ENCODE measurements at places on chromosomes 16 and 17.

GRCh38 chr16:62010186-62010585, 26.1 kb downstream of the CDH8 start:
- DNase-seq: no peak

- peak; percentile 84 for DNase-seq
Observed at GRCh38 chr16:50245417-50246298, 20.7 kb upstream of the ADCY7 start.

DNA sequence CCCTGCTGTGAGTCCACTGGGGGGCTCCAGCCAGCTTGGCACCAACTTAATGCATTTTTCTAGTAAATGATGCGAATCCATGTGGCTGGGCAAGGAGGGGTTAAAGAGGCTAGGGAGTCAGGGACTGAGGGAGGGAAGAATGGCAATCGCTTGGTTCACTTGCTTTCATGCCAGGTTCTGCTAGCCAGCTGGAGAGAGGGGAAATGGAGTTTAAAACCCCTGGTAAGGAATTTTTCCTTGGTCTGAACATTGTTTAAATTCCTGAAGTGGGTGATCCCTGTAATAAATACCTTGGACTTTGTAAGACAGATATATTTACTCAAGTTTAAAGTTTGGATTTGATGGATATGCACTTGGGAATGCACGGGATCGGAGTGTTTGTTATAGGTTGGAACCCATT, 22.8 kb downstream of the ANKFN1 start:
- DNase-seq: no peak

GRCh38 chr17:5247621-5248020, 13.0 kb upstream of the SCIMP start:
- DNase-seq: no peak

- no peak for DNase-seq
Observed at GRCh38 chr17:2395258-2396181, 5.3 kb downstream of the MNT start.

- no peak for DNase-seq
Observed at GRCh38 chr17:64063088-64063487, 42.7 kb upstream of the ICAM2 start.

GRCh38 chr17:50145532-50146229, 4.8 kb downstream of the PPP1R9B start:
- DNase-seq: no peak

- no peak for DNase-seq
Observed at GRCh38 chr16:64969221-64969620, 152.6 kb downstream of the CDH11 start.

DNA sequence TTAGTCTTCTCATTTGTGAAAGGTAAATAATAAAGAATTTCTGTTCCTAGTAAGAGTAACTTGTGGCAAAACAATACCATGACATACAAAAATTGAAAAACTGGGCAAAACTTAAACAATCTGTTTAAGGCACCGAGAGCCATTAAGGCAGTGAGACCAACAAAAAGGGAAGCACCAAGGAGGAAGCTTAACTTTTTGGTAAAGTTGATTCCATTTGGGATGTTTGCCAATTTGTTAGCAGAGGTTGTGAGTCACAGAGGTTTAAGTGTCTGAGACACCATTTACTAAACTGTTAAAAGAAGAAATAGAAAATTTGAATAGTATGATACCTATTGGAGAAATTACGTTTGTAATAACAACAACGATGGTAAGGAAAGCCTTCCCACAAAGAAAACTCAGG, 4.9 kb downstream of the SLC35G3 start:
- DNase-seq: no peak

DNA sequence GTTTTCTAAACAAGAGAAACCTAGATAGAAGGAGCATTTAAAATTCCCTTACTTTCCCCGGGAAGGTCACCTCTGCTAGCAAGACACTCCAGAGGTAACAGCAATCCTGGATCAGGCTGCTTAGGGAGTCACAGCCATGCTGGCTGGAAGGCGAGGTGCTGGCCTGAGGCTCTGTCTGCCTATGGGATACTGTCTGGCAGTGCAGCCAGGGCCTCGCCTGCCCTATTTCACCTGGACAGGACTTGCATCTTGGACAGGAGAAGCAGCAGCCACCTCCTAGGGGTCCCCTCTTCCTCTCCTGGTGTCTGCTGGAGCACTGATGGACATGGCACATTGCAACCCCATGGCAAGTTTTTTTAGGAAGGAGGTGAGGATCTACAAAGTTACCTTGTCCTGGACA, 15.1 kb downstream of the FA2H start:
- DNase-seq: no peak

- DNase-seq: no peak
Observed at GRCh38 chr17:64054304-64054703, 33.9 kb upstream of the ICAM2 start.

DNA sequence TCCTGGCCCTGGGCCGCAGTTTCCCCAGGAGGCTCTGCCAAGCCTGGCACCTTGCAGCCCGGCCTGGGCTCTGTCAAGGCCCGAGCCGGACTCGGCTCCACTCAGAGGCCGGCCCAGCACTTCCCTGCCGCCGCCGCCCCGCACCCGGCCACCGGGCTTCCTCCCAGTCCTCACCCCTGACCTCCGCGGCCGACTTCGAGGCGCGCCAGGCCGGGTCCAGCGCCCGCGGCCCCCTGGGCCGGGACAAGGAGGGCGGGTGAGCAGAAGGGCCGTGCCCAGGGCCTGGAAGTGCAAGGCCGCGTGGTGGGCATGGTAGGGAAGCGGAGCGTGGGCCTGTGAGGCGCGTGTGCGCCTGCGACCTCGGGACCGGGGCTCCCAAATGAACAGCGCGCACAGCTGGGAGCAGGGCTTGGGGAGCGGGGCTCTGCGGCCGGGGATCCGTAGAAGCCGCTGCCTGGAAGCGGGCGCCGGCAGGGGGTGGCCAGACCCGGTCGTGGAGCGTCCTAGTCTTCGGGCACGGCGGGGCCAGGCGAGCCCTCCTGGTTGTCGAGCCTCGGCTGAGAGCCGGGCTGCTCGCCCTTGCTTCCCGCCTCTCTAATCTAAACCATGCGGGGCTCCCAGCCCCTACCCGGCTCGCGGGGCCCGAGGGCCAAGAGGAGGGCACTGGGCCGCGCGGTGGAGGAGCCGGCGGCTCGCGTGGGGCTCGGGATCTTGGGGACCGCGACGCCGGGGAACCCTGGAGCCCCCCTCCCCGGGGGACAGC, 503 bp upstream of the TBX4 start:
- no peak for DNase-seq

GRCh38 chr16:58563235-58563634, 47.9 kb downstream of the SETD6 start:
- DNase-seq: peak; percentile 40

DNA sequence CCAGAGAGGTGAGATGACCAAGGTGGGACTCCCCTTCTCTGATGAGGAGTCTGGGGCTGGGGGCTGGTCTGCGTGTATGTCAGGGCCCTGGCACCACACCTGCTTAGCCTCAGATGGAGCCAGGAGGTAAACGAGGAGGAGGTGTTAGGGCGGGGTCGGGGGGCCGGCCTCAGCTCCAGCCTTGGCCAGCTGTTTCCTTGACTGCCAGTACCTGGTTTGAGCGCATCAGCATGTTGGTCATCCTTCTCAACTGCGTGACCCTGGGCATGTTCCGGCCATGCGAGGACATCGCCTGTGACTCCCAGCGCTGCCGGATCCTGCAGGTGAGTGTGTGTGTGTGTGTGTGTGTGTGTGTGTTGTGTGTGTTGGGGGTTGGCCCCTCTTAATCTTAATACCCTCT, 8.1 kb downstream of the CACNA1G start:
- no peak for DNase-seq

DNA sequence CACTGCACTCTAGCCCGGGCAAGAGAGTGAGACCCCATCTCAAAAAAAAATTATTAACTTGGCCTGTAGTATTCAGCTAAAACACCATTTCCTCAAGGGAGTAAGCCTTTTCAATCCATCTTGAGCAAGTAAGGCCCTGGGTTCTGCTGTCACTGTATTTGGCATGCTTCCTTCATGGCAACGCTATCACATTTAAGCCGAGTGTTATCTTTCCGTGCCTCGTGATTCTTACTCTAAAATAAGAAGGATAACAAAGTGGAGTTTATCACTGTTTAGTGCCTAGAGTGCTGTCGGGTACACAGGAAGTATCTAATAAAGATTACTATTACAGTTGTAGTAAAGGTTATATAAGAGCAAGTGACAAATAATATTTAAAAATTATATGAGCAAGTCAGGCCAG, 8.8 kb downstream of the VPS53 start:
- no peak for DNase-seq

DNA sequence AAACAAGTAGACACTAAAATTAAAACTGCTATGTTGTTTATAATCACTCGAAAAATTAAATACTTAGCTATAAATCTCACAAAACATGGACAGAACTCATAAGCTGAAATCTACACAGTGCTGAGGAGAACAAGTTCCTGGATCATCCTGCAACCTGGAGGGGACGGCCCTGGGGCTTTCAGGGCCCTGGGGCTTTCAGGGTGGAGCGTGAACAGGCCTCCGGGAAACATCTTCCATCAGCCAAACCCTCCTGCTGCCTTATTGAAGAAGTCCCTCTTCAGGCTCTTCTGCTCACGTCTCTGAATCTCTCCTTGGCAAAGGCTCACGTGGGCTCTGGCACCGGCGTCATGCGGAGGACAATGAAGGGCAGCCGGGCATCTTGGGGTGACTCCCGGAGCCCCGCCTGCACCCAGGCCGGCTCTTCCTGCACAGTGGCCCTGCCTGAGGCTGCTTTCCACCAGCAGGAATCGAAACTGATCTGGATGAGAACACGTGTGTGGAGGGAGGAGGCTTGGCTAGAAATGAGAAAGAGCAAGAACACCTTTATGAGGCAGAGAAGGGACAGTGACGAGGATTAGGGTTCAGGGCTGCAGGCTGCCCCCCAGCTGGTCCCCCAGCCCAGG, 127.3 kb downstream of the CDRT15L2 start:
- DNase-seq: peak; percentile 41

GRCh38 chr17:70173681-70174080, 4.3 kb downstream of the KCNJ2 start:
- no peak for DNase-seq

- no peak for DNase-seq
Observed at GRCh38 chr16:19689342-19689741, 28.7 kb downstream of the KNOP1 start.

DNA sequence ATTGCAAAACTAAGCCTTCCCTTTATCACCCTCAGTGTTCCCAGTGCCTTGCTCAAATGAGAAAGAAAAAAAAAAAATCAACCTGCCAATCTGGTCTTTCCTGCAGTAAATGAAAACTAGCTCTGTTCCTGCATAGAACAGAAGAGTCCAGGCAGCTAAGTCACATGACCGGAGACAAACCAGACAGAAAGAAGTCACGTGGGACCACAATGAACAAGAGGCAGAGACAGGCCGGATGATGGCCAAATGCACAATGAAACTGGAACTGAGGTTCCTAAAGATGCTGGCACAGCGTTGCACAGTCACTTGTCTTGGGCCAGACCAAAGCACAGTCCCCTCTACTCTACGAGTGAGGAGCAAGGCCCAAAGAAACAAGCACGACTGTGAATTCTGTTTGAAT, 172.5 kb downstream of the GRIN2A start:
- no peak for DNase-seq

GRCh38 chr16:16007743-16008111, 58.3 kb downstream of the ABCC1 start:
- no peak for DNase-seq

DNA sequence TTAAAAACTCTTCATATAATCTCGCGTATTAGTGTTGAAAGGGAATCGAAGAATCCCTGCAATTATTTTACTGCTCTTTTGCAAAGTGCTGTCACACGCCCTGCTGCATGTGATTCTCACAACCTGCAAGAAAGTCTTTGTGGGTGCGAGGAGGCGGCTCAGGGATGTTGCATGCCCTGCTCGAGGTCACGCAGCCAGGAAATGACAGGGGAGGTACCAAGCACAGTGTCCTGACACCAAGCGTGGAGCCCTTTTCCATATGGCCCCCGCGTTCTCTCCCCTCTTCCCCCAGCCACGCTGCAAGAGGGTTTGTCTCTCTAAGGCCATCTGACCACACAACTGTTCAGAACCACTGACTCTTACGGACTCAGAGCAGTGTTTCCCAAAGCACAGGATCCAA, 37.6 kb downstream of the OR3A1 start:
- no peak for DNase-seq

DNA sequence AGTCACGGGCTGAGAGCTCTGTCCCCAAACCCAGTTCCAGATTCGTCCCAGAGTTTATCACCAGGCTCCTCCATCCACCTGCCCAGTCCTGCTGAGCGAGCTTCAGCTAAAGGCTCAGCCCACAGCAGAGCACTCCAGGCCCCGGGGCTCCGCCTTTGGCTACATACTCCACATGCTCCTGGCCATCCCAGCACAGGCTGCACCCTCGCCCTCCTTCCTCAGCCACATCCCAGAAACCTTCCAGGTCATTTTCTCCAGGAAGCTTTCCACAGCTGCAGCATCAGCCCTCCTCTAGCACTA, 4.7 kb upstream of the CD2BP2 start:
- DNase-seq: no peak

- DNase-seq: no peak
Observed at GRCh38 chr17:46135879-46136563, 57.2 kb downstream of the KANSL1 start.

DNA sequence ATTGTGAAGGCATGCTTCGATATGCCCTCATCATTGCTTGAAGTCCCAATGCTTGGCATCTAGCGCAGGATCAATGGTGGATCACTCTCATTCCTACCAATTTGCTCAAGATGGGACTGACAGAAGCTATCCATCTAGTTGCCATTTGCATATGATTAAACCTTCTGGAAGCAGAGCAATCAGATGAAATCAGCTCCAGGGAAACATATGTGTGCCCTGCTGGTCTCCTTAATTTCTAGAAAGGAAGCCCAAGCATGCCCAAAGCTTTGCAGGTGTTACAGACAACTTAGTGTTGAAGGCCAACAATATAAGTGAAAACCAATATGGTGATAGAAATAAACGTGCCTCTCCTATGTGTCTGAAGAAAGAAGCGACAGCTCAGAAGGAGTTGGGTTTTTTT, 350.0 kb upstream of the ERCC4 start:
- no peak for DNase-seq

DNA sequence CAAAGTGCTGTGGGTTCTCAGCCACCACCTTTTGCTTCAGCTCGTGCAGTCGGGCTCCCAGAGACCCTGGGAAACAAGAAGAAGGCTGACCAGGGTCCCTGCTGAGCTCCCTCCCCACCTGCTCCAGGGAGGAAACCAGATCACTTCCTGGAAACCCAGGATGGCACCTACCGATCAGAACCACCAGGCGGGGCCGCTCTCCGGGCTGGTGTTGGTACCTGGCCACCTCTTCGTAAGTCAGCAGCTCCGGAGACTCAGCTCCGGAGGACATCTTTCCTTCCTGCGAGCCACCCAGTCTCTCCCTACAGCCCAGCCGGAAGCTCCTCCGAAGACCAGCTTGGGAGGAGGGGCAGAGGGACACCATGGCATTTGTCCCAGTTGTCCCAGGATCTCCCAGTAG, 18.9 kb downstream of the MPP3 start:
- no peak for DNase-seq

GRCh38 chr17:65930140-65930730, 261.7 kb downstream of the CEP112 start:
- no peak for DNase-seq

Data from foreskin keratinocyte (primary cell).